AG20443 (cell line): ENCODE measurements at places on chromosomes 11 and 22.

GRCh38 chr11:9765320-9766101 lies 101.6 kb downstream of the SWAP70 start:
- peak; percentile 60 for DNase-seq

DNA sequence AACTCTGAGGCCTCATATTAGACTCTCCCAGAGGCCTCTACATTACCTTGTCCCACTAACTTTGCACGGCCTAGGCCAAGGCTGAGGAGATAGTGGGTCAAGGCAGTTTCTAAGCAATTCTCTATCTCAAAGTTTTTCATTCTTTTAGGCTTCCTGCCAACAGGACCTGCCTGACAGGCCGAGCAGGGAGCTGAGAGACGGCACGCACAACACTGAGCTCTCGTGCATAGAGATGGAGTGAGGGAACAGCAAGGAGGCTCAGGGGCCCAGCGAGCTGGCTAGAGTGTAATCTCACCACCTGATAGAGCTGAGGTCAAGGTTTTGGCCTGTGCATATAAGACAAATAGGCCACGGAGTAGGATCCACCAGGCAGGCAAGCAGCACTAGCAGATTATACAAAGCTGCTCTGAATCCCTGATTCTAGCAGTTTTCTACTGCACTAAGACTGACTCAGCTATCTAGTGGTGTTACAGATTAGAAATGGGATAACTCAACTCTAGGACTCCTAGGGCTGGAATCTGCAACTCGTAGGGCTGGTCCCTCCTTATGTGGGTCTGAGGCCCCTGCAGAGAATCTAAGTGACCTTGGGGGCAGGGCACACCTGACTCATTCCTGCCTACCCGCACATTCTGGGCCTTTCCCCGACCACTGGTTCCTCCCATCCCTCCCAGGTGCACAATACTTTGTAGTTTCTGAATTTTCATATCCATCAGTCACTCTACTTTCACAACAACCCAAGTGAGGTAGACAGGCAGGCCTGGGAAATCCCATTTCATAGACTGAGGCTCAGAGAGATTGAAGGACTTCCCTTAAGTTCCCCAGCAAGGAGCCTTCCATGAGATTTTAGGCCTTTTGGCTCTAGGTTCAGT lies 1.7 kb downstream of the CYB5R2 start:
- DNase-seq, result no peak

GRCh38 chr22:50060441-50061140 lies 2.5 kb upstream of the TTLL8 start:
- DNase-seq, result no peak

DNA sequence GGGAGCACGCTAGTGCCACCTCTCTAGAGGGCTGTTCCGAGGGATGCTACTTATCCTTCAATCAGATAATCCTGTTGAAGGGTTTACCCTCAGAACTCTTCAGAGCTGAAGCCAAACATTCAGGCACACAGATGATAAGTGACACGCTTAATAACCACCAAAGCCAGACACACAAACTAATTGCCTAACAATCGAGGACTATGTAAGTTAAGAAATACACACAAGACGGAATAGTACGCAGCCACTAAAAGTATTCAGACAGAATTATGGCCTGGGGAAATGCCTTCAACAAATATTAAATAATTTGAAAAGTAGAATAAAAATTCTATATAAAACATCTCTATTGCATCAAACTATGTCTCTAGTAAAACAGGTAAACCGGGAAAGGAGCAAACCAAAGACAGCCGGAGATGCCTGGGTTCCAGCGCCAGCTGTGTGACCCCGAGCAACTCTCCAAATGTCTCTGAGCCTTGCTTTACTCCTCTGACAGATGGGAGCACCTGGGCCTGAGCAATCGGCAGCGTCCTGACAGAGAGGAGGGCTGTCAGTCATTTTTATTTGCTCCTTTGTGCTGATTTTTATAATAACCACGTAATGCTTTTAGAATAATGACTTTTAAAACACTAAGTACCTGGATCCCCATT lies 11.3 kb downstream of the LRFN4 start:
- no peak for DNase-seq

- no peak for DNase-seq
These were observed 9.9 kb downstream of the ADAMTS15 start for GRCh38 chr11:130458410-130458729.

DNA sequence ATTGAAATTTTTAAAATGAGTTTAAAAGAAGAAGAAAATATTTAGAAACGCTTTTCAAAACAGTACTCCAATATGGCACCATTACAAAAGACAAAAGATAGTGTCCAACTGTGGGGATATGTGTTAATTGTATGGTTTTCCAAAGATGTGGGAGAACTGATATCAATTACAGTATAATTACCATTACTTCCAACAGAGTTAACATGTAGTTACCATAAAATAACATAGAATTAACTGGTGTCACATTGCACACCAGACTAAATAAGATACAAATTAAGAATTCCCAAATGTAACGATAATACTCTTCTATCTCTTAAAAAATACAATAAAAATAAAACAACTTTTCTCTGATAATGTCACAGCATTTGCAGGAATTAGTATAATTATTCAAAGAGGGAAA lies 329.5 kb downstream of the SOX6 start:
- DNase-seq, result no peak

- no peak for DNase-seq
These were observed 76.1 kb downstream of the RPL27A start for GRCh38 chr11:8758619-8759169.

DNA sequence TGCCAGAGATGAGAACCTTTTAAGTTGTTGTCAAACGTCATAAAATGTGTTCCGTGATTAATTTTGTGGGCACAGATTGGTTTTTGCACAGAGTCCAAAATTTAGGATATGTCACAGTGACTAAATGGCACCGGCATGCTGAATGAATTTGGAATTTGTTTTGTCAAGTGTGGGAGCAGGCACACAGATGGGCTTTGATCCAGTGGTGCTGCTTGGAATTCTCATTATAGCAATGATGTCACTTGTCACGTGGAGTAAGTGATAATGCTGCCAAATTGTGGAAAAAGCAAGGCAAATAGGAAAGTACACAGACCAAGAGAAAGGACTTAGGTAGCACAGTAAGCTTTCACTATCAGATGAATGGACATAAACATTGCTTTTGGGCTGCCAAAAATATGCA lies 8.0 kb upstream of the LIN7C start:
- peak; percentile 78 for DNase-seq

DNA sequence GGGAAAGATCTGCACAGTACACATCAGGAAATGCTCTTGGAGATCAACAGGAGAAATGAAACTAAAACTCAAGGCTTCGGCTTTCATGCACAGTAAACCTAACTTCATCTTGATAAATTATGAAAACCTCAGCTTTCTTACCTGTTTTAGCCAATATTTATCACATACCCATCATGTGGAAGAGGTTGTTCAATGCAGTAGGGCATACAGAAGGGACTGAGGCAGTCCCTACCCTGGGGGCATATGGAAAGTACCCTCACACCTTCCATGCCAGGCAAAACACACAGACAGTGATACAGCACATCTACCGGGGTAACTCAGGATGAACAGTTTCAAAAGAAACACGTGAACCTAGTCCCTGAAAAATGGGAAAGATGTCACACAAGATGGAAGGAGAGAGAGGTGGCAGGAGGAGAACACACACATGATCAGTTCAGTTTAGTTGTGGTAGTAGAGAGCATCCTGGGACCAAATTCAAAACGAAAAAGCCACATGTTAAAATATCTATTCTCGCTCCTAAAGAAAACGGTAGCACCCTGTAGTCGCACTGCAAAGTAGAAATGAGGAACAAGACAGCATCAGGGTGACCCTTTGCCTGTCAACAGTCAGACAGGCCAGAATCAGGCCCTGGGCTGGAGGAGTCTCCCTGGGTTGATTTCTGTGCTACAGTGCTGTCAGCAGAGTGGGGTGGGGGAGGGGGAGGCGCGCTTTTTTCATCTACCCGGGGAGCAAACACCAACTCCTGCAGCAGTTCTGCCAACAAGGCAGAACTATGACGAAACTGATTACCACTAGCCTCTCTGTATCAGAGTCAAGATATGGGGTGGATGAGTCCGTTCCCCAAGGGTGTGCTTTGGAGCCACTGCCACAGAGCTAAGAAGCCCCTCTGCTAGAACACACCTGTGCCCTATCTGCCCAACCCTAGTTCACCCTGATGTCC lies 1.3 kb downstream of the HIRA start:
- DNase-seq, result peak; percentile 51

- peak; percentile 78 for DNase-seq
These were observed 10.2 kb downstream of the PCNX3 start for GRCh38 chr11:65625628-65626342.

GRCh38 chr11:124825876-124826275 lies 25.7 kb upstream of the MSANTD2 start:
- DNase-seq, result no peak

DNA sequence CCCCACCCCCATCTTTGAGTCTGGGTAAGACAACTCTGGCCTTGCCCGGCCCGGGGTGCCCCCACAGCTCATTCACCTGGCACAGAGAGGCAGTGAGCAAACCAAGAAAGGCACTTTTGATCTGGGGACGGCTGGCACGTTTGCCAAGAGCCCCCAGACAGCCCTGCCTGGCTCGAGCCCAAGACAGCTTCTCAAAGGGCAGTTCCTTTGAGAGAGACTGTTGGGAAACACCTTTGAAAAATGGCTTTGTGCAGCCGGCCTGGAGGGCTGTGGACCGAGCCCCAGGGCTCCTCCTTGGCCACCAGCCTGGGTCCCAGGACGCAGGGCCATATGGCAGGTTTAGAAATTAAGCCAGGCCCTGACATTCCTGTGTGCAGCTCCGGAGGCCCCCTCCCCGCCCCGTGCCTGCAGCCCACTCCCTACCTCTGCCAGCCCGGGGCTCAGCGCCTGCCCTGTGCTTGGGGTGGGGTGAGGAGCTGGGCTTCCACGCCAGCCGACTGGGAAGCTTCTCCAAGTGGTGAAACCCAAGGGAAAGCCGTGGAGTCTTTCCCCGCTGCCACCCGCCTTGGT lies 50.2 kb upstream of the SMIM38 start:
- DNase-seq, result no peak

GRCh38 chr22:50693462-50693861 lies 20.8 kb downstream of the SHANK3 start:
- no peak for DNase-seq

DNA sequence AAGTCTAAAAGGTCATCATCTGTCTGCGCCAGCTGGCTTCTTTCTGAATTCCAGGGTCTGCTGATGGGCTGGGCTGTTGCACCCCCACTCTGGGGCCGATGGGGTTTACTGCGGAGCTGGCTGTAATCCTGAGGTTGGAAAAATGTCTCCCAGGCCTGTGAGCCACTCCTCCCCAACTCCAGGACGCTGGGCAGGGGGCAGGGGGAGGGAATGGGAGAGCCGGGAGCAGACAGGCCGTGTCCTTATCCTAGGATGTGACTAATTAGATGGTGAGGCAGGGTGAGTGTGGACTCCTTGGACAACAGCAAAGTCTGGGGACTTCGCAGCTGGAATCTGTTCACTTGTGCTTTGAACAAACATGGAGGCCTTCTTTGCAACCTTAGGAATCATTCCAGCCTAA lies 48.7 kb downstream of the LRRC32 start:
- DNase-seq, result no peak

- DNase-seq, result no peak
These were observed 75.3 kb upstream of the NCAM1 start for GRCh38 chr11:112885744-112886433.

- DNase-seq, result no peak
These were observed 313.1 kb upstream of the PITPNB start for GRCh38 chr22:28232204-28232603.

GRCh38 chr22:17375914-17376614 lies 6.8 kb downstream of the CECR2 start:
- no peak for DNase-seq
